Progenitor cell of endocrine pancreas (in vitro differentiated cells): ENCODE measurements at places on chromosomes 16 and 17.

DNA sequence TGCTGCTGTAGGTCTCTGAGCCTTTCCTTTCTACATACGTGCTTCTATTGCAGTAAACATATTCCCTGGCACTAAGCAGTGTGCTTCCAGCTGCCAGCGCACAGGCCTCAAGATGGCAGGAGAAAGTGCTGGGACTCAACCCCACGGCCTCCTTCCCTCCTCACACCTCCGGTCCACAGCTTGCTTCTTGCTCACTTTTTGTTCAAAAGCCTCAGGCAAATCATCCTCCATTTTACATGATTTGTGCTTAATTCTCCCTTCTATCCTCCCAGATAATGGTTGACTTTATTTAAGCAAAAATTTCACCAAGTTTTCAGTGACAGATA is 5.4 kb downstream of the CDK5R1 start:
- no peak for DNase-seq

GRCh38 chr16:7021653-7022275 is 310.9 kb upstream of the RBFOX1 start:
- DNase-seq, result no peak

- DNase-seq, result no peak
Measured at GRCh38 chr17:13395346-13395745, 206.4 kb downstream of the HS3ST3A1 start.

- DNase-seq, result no peak
Measured at GRCh38 chr17:7224110-7224509, 4.4 kb downstream of the ACADVL start.

- no peak for DNase-seq
Measured at GRCh38 chr17:82277851-82278250, 4.4 kb upstream of the CSNK1D start.

DNA sequence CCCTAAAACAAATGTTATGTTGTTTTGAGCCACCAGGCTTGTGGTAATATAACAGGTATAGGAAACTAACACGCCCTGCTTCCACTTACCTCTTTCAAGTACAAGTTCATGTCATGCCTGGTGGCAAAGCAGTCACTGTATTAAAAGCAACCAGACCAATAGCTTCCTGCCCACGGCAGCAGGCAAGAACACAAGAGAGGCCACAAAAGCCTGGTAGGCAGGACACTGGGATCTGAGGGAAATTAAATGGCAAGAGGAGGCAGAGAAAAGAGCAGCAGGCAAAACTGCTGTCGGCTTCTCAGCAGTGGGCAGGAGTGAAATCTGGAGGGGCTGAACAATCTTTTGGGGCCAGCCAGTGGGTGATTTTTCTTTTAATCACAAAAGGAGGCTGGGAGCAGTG is 2.2 kb downstream of the CYTH1 start:
- DNase-seq, result no peak

DNA sequence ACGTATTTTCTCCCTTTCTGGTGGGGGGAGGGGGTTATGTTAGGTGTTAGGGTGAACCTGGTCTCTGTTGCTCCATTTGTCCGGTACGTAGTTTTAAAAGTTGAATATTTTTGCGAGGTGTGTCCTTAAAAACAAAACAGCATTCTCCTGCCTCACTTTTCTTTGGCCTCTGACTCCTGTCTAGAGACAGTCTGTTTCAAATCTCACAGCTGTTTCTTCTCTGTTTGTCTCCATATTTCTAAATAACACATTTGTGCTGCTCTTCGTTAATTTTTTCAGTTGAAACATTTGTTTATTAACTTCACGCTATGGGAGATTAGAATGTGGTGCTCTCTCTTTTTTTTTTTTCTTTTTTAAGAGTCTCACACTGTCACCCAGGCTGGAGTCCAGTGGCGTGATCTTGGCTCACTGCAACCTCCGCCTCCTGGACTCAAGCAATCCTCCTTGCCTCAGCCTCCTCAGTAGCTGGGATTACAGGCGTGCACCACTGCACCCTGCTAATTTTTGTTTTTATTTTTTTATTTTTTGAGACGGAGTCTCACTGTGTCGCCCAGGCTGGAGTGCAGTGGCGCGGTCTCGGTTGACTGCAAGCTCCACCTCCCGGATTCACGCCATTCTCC is 31.7 kb downstream of the RPA1 start:
- no peak for DNase-seq
